H54 (cell line): ENCODE measurements at places on chromosomes 3 and 15.

DNA sequence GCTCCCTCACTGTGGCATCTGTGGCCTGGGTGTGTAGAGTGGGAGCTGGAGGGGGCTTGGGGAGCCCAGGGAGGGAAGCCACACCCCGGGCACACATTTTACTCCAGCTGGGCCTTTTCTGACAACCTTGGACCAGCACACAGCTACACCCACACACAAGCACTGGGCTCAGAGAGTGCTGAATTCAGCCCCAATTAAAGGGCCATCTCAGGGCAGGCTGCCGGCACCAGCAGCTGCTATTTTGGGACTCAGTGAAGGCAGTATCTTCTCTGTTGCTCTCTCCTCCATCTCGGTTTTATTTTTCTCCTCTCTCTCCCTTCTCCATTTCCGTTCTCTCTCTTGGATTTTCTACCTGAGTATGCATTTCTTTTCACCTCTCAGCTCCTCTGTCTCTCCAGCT, 19.1 kb upstream of the TBC1D21 start:
- no peak for DNase-seq

GRCh38 chr3:157938154-157938779, 168.0 kb downstream of the SHOX2 start:
- DNase-seq, result no peak

- DNase-seq, result no peak
These were observed 115.7 kb downstream of the MBNL1 start for GRCh38 chr3:152384412-152384811.

GRCh38 chr15:23797747-23798446, 110.8 kb upstream of the NDN start:
- no peak for DNase-seq

- no peak for DNase-seq
These were observed 1.3 kb downstream of the MED12L start for GRCh38 chr3:151086484-151087456.

DNA sequence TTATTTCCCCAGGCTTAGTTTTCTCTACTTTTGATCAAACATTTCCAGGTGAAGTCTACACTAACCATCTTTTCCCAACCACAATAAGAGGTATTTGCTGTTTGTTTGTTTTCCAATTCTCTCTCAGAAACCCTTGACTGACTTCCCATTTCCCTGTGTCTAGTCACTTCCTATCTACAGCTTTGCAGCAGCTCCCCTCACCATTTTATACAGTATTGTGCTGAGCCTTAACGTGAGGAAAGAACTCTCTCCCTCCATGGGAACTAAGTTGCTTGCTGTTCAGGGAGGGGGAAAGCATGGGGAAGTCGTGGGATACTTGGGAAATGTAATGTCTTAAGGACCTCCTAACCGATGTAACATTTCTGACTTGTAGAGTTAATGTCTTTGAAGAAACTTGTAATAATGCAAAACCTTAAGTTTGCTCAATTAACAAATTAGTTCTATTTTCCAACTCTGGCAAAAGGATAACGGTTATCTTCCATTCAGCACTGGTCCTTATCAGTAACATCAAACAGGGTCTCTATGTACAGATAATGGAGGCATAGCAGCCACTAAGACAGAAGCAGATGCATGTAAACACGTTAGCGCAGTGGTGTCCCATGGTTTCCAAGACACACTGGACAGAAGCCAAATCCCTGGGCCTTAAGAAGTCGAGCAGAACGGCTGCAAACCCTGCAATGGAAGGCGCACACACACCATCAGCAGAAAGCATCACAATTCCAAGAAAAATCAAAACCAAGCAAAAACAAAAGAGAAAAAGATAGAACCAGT, 39.7 kb downstream of the NPTN start:
- DNase-seq, result no peak

GRCh38 chr15:56473017-56473416, 8.1 kb upstream of the MNS1 start:
- no peak for DNase-seq

GRCh38 chr3:11480663-11481298, 162.9 kb downstream of the VGLL4 start:
- no peak for DNase-seq

GRCh38 chr15:70337277-70338186, 239.8 kb upstream of the TLE3 start:
- DNase-seq, result no peak

- DNase-seq, result no peak
These were observed 27.4 kb downstream of the SCG5 start for GRCh38 chr15:32668942-32669341.

DNA sequence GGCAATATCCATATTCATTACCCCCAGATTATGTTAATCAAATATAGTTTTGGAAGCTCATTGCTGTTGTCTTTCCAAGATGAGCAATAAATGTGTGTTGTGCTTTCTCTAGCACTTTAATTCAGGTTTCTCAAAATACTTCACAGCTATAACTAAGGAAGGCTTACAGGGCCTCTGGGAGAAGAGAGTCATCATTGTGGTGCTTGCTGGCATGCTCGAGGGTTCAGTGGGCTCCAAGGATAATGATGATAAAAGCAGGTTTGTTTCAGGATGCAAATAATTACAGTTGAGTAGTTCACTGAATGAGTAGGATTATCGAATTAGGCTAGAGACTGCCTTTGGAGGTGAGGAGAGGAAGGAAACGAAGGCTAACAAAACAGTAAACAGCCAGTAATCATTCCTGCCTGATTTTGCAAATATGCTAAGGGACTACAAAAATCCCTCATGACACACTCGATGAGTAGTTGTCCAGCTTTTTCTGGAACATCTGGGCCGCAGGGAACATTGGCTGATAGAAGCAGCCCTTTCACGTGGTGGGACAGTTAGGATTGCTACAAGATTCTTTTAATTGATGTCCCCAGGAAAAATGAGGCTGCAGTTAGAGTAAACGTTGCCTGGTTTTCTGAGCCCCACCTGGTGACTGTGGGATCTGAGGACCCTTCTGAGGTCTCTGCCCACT, 54.1 kb downstream of the SLC7A14 start:
- DNase-seq, result no peak

DNA sequence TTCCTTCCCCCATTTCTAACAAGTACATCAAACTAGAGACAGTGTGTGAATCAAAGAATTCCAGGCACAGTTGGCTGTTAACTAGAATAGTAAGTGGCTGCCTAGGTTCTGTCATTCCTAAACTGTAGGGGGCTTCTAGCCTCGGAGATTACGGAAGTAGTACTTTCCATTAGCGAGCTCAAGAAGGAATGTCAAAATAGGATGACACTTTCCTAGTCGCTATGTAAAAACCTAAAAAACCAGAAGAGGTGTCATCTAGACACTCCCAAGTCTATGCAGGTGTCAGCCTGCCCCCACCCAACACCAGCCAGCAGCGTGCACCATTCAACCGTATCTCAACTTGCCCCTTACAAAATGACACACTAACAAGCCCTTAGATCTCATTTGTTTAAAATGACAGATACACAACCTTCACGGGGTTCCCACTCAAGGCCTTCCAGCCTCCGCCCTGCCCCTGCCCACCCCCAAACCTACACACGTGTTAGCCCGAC, 874 bp downstream of the INO80 start:
- DNase-seq, result no peak

DNA sequence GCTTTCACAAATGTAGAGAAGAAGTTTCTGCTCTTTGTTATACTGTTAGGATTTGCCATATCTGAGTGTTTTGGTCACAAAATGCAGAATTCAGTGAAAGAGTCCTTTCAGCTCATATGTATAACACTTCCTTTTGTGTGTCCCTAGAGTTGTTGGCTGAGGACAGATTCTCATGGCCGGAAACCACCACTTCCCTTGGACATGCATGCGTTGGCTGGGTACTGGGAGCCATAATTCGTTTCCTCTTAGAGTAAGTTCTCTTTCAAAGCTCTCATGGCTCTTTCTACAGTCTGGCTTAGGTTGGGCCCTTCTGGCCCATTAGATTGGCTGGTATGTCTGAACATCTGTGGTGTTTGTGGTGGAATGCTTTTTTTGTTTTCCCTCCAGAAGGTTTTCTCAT, 298.5 kb downstream of the DIPK2A start:
- no peak for DNase-seq

- no peak for DNase-seq
These were observed 55.5 kb downstream of the CLEC3B start for GRCh38 chr3:45081506-45082141.

GRCh38 chr3:123256256-123256655, 54.5 kb downstream of the SEC22A start:
- DNase-seq, result no peak

DNA sequence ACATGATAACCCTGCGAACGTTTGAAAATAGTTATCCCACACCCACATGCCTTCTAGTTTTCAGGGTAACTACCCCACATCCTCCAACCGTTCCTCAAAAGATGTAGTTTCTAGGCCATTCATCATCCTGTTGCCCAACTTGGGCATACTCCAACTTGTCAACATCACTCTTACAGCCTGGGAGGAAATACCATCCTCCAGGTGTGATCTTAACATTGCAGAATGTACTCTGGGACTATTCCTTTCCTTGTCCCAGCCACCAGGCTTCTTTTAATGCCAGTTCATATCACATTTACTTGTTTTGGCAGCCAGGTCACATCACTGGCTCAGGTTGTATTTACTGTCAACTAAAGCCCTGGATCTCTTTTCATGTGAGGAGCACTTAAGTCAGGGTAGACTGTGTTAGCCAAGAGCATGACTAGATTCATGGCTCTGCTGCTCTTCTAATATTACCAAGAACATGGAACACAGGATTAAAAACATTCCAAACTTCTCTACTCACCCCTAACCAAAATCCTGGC, 4.0 kb upstream of the DENND6A start:
- no peak for DNase-seq

GRCh38 chr3:55531321-55531720, 44.2 kb upstream of the WNT5A start:
- DNase-seq, result no peak

DNA sequence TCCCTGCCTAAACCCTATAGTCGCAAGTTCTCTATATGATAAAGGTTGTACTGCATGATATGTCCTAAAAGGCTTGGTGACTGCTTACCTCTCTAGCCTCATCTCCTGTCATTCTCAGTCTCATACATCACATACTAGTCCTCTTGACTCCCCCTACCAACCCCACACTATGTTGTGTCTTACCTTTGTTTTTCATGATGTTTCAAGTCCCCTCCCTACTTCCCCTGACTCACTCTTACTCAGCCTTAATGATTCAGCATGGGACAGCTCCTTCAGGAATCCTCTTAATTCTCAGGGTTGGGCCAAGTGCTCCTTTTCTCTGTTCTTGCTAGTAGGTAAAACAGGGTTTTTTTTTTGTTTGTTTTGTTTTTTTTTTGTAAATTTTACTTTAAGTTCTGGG, 49.6 kb downstream of the SLMAP start:
- peak; percentile 51 for DNase-seq

GRCh38 chr3:191026746-191027145, 164.3 kb upstream of the GMNC start:
- DNase-seq, result no peak

DNA sequence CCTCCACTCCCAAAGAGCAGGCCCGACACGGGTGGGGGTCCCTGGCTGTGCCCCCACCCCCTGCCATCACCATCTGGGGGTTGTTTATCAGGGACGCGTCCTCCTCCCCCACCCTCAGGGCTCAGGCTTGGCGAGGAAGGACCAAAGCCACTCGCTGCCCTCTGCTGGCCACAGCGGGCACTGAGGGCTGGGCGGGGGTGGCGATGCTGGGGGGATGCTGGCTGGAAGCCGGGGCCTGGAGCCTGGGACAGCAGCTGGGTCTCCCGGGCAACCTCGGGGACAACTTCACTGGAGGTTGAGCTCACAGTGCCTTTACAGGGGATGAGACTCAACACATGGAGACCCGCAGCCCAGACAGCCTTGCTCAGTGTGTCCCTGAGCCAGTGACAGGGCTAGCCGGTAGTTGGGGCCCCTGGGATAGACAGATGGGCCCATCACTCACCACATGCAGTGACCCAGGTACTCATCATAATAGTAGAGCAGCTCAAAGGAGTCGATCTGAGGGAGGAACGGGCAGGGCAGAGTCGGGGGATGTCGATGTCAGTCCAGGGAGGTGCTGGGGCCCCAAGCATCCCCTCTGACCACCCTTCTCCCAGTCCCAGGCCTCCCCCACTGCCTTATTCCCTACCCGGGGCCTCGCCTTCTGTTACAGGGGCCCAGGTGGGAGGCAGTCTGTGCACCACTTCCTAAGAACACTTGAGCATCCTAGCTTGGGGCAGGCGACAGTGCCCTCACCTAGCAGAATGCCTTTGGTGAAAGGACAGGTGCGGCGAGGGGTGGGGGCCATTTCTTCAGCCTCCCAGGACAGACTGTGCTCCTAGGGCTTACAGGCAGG, 5.9 kb upstream of the CALML4 start:
- DNase-seq, result peak; percentile 26

GRCh38 chr15:81312790-81313543, 11.0 kb downstream of the STARD5 start:
- DNase-seq, result peak; percentile 59

GRCh38 chr3:167976516-167977361, 119.0 kb downstream of the GOLIM4 start:
- DNase-seq, result no peak

GRCh38 chr3:102189541-102189940, 245.3 kb upstream of the ZPLD1 start:
- DNase-seq, result no peak

DNA sequence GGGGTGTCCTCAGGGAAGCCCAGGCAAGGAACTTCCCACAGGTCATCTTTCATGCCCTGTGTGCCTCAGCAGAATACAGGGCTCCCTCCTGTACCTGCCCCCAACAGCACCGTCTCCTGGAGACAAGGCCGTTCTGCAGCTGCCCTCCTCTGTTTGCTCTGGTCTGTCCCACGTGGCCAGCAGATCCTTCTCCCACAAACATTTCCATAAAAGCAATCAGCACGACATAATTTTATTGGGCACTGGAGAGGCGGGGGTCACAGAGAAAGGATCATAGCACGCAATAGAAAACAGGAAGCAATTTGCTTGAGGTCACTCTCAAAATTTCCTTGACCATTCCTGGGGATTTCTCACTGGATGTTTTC, 29.4 kb downstream of the STARD5 start:
- no peak for DNase-seq

- DNase-seq, result no peak
These were observed 123.7 kb downstream of the RBPMS2 start for GRCh38 chr15:64651601-64652191.

- DNase-seq, result no peak
These were observed 274.7 kb downstream of the RBMS3 start for GRCh38 chr3:29555590-29555989.

DNA sequence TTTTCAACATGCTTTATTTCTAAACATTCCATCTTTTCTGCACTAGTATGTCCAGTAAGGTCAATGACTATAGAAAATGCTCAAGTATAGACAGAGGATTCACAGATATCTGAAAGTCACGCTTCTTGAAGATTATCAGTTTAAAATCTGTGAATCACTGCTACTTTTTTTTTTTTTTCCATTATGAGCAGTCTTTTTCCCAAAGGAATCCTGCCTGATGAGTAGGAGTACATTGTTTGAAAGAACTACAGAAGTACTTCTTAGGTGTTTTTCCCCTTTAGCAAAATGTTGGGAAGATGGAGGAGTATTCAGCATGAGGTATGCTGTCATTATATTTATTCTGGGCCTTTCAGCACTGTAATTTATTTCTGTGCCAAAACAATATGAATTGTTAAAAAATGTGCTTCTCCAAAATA, 266.2 kb downstream of the NLGN1 start:
- no peak for DNase-seq

- DNase-seq, result no peak
These were observed 1398.6 kb upstream of the ALCAM start for GRCh38 chr3:103968131-103968530.
